ENCODE measurements at places on chromosomes 16 and 17.

- no peak for DNase-seq
These were observed 14.6 kb upstream of the KCNJ16 start for GRCh38 chr17:70060415-70060814.

- DNase-seq, result no peak
These were observed 139.3 kb downstream of the CDH11 start for GRCh38 chr16:64982581-64982980.

DNA sequence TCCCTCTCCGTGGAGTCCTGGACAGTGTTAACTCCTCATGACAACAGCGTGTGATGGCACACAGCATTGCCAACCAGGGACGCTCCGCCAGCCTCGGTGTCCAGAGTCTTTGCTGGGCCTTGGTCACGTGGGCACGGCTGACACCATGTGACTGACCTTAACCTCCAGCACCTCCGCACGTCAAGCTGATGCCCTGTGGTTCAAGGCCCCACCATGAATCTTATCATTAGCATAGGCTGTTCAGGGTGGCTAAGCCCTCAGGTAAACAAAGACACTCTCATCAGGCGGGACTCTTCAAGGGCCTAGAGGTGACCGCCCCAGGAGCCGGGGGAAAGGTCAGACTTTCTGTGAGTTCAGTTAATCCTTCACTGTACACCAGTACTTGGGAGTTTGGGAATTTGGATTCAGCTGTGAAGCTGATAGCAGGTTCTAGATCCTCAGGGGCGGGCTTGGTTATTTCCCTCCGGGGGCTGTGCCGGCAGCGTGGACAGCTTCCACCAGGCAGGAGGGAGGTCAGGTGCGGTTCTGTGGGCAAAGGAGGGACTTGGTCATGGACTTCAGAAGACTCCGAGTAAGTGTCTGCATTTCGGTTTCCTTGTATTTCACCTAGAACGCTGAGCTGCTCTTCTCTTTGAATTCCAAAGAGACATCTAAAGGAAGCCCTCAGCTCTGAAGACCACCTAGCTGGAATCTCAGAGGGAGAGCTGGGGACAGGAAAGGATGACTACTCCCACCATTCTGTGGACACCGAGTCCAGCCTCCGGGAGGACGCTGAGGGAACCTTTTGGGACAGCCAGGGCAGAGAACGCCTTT is 195.5 kb upstream of the CIBAR2 start:
- no peak for DNase-seq

DNA sequence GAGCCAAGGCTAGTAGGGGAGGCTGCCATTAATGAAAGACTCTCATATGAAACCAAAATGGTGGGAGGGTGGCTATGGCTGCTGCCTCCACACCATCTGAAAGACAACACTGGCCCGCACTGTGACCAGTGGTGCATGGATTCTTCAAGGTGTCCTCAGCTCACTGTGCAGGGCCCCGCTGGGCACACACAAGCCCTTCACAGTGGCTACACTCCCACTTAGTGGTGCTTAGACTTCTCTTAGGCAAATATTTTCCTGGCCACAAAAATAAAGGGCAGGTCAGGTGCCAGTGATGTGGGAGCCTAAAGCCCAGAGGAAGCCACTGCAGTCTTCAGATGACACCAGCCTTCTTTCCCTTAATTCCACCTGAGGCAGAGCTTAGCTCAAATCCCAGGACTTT is 38.1 kb upstream of the IRX3 start:
- DNase-seq, result no peak

GRCh38 chr16:31085873-31086628 is 2.7 kb downstream of the PRSS53 start:
- DNase-seq, result no peak

- no peak for DNase-seq
These were observed 52.2 kb downstream of the NDE1 start for GRCh38 chr16:15701975-15702970.

- DNase-seq, result no peak
These were observed 2.4 kb downstream of the POLR3K start for GRCh38 chr16:50769-51591.

All from AG04449 (cell line).